ENCODE measurements at places on chromosomes 3 and 15.

DNA sequence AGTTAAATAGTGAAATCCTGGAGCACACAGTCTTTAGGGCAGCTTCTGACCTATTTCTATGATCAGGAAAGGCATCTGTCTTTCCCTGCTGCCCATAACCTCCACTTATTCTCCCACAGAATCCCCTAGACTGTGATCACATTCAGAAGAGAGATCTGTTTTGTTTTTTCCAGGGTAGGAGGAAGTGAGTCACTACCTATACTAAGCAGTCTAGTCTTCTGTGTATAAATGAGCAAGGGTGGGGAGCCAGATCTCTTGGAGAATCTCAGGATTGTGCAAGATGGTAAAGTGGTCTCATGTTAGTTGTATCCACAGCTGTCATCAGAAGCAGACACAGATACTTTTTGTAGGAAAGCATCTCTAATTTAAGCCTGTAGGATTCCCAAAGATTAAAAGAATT is 11.8 kb upstream of the FBXO22 start:
- DNase-seq = no peak

GRCh38 chr3:116007000-116007399 is 383.7 kb downstream of the GAP43 start:
- DNase-seq = no peak

DNA sequence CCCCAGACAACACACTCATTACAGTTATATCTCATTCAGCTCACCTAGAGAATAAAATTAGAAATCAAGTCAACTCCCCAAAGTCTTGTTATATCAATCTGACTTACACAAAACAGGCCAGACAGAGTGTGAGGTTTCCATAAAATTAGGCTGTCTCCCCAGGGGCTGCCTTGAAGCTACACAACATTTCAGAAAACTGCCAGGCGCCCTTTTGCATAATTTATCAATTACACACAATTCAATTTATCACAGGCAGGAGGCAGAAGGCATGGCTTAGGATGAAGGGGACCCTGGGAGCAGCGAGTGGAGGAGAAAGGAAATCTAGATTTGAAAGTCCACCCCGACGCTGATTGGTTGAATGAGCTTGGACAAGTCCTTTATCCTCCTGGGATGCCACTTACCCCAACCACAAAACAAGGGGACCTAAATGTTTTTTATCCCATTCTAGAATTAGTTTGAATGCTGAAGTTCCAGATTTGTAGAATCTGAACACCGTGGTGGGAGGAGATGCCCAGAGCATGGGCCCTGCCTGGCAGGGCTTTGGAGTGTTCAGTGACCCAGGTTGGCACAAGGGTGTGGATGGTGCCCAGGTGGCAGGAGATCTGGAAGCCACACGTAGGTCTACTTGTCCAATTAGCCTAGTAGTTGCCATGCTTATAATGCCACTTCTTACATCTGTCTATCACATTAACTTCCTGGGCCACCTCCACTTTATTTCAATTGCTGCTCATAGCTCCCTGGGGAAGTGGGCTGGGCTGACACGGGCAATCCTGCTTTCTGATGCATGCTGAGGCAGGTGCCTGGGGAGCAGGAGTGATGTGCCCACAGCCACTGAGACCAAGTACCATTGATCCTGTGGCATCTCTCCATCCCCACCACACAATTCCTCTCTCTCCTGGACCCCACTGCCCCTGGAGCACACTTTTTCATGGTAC is 119.8 kb upstream of the TLE3 start:
- no peak for DNase-seq

GRCh38 chr3:153285194-153285641 is 123.2 kb downstream of the RAP2B start:
- DNase-seq = no peak

DNA sequence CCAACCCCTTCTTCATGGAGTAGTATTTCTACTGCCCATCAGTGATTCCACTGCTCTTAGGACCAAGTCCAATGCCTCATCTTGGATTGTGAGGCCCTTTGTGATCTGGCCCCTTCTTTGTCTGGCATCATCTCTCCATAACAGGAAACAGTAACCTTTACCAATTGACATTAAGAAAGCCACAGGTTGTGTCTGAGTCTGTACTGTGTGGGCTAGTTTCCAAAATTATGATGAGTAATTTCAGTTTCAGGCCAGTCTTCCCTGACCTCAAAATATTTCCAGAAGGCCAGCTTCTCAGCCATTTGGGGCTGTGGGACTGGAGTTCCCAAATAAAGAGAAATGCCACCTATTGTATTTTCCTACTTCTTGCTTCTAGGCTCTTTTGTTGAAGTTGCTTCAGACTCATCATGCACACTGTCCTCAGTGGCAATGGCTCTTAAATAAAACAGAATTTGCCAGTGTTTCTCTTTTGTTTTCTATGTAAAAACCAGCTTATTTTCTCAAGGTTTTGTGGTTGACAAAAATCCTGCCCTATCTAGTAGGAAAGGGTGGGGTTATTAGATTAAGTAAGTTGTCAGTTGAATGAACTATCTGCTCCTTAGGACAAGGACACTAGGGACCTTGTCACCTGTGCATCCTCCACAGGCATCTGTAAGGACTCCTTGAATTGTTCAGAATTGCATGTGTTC is 47.0 kb upstream of the ACKR4 start:
- DNase-seq = no peak

- no peak for DNase-seq
Observed at GRCh38 chr3:22103423-22103822, 352.4 kb upstream of the ZNF385D start.

GRCh38 chr15:27867861-27868260 is 231.3 kb downstream of the OCA2 start:
- DNase-seq = no peak
